ENCODE measurements at places on chromosomes 16 and 17.

- DNase-seq, result no peak
Observed at GRCh38 chr17:42472709-42473521, 14.2 kb downstream of the ATP6V0A1 start.

GRCh38 chr17:32307658-32308057, 34.3 kb downstream of the C17orf75 start:
- DNase-seq, result no peak

GRCh38 chr16:20904507-20905081, 4.0 kb downstream of the LYRM1 start:
- DNase-seq, result no peak

DNA sequence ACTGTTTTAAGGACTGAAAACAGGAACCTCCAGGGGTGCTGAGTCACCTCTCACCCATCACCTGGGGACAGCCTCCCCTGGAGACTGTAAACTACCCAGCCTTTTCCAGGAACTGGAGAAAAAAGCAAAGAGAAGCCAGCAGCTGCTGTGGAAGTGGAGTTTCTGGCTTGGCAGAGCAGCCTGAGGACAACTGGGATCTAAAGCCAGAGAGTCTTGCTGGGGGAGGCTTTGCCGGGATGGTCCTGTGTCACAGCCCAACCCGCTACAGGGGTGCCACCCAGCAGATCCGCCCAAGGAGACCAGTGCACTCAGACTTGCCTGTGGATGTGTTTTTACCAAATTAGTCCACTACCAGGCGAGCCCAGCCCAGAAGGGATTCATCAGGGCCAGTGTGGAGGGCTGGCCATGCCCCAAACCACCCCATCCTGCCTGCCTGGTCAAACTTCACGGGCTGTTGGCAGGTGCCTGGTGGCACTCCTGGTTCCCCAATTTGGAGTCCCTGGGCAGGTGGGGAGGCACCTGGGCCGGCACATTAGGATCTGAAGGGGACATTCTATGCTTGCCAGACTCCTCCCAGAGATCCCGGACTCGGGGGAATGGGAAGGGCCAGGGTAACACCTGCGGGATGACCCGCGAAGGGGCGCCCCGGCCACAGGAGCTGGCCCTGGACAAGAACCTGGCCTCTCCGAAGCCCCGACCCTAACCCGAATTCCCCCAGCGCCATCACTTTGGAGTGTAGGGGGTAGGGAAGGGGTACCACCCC, 771 bp downstream of the MSRB1 start:
- no peak for DNase-seq

GRCh38 chr16:75478480-75479345, 14.2 kb upstream of the TMEM170A start:
- no peak for DNase-seq

DNA sequence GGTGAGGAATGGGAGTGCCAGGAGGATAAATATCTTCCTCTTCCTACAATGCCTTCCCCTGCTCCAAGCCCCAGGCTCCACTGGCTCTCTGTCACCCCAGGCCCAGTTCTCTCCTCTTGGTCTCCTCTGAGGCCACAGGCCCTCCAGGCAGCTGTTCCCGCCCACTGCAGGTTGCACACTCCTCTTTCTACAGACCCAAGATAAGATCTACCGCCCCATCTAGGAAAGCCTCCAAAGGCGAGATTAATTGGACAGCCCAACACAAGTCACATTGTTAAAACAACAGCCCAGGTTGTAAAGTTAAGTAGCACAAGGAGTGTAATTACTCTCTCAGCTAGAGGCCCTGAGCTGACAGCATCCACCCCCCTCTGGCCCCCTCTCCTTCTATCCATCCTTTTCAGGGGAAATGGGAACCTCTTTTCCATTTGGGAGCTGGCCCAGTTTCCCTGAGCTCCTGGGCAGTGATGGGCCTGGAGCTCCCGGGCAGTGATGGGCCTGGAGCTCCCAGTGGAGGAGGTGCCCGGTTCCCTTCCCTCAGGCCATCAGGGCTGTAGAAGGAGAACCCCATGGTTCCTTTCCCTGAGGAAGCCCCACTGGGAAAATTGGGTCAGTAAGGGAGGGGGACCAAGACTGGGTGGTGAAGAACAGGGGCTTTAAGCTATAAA, 7.3 kb downstream of the DLX4 start:
- no peak for DNase-seq

- DNase-seq, result no peak
Observed at GRCh38 chr16:89407282-89407924, 83.0 kb downstream of the ANKRD11 start.
